ENCODE measurements at places on chromosomes 11 and 22.

DNA sequence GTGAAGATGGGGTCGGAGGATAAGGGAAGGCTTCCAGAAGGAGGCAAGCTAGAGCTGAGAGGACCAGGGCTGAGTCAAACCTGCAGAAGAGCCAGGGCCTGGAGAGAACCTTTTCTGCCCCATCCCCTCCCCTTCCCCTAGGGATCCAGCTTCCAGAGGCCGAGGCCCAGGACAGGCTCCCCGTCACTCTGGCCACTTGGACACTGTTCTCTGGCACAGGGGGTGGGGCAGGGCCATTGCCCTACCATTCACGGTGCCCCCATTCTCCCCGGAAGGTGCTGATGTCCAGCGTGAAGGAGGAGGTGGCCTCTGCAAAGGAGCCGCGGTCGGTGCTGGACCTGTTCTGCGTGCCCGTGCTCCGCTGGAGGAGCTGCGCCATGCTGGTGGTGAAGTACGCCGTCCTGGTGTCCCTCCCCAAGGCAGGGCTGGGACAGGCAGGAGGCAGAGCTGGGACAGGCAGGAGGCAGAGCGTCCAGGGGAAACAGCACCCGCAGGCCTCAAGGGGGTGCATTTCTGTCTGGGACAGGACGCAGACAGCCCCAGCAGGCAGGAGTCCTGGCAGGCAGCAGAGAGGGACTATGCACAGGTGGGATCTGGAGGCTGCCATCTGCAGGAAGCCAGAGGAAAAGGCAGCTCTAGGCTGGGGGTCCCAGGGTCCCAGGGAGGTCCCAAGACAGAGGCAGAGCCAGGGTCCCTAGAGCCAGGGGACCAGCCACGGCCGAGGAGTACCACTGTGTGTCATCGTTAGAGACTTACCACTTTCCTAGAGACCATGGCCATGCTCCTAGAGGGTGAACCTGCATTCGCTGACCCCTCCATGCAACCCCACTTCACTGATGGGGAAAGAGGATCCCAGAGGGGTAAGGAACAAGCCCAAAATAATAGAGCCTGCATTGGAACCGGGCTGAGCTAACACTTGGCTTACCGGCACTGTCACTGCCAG, 25.8 kb upstream of the SLC22A12 start:
- no peak for DNase-seq

GRCh38 chr22:40626851-40627250, 9.7 kb downstream of the MRTFA start:
- no peak for DNase-seq

GRCh38 chr11:102842930-102843329, 479 bp downstream of the MMP3 start:
- DNase-seq = no peak

DNA sequence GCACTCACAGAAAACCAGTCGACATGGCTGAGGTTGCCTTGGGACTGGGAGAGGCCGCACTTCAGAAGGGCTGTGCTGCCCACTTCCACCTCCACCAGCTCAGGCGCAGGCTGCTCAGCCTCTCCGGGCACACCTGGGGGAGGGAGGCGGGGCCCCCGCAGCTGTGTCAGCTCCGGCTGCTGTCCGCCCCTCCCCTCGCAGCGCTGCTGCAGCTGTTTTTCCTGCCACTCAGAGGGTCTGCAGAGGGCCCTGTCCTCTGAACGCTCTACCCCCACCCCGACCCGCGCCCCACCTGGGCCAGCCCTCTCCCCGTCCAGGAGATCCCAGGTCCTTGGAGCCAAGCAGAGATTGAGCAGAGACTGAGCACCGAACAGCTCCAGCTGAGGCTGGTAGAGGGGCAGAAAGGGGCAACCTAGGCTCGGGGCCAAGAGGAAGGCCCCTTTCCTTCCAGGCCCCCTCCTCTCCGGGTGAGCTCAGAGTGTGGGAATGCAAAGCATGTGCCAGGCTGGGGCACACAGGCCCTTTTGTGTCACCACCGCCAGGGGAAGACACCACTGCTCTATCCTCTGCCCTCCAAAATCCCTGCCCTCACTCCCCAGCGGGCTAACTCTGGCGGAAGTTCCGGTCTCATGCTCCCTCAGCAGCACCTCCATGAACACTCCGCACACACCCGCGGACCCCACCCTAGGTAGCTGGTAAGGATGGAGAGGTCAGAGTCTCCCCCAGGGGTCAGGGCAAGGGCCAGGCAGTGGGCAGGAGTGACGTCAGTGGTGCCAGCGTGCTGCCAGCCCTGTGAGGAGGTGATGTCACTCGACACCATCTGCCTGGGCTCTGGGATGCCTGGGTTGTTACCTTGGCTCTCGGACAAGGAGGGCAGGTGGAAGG, 1.6 kb downstream of the MCAM start:
- peak; percentile 51 for DNase-seq

DNA sequence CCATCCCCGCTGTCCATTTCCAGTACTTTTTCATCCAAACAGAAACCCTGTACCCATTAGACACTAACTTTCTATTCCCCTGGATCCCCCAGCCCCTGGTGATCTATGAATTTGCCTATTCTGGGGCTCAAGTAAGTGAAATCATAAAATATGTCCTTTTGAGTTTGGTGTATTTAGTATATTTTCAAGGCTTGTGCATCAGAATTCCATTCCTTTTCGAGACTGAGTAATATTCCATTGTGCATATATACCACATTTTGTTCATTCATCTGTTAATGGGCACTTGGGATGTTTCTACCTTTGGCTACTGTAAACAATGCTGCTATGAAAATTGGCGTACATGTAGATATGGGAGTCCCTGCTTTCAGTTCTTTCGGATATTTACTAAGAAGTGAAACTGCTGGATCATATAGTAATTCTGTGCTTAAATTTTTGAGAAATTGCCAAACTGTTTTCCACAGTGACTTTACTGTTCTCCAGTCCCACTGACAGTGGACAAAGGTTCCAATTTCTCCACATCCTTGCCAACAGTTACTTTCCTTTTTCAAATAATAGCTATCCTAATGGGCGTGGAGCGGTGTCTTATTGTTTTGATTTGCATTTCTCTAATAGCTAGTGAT, 16.1 kb downstream of the APLP2 start:
- DNase-seq = no peak

GRCh38 chr11:45798793-45799441, 6.0 kb upstream of the SLC35C1 start:
- DNase-seq = no peak

GRCh38 chr11:101686514-101686913, 102.7 kb upstream of the TRPC6 start:
- DNase-seq = no peak

- DNase-seq = no peak
Measured at GRCh38 chr11:128737704-128738103, 43.8 kb downstream of the FLI1 start.
